ENCODE measurements at places on chromosomes 16 and 17. TPM values are rescaled to one million over a fixed set of nuclear protein-coding genes. Genes with fewer than 3 reads are reported as not detected.
A peak's percentile ranks its signal among the peaks of the same experiment; 100 is the strongest.

OVCA2 gene
- 39.3 TPM for total RNA-seq

KRTAP1-1 gene
- total RNA-seq = not detected

KRTAP4-3 gene
- total RNA-seq = not detected

CHMP1A gene
- 159 TPM for total RNA-seq

TTC19 gene
- total RNA-seq = 21.9 TPM

GRCh38 chr16:88807626-88808453 is 3.9 kb downstream of the APRT start:
- no peaks in the 10 kb centered on the region for H3K27me3 ChIP-seq
- no peak overlapping the region for H3K4me3 ChIP-seq
- H3K27ac ChIP-seq = peak overlapping the region; percentile 98
- peaks cover 24% of the 10 kb centered on the region for H3K36me3 ChIP-seq
- DNase-seq = no peak

GRCh38 chr17:80000981-80001775 is 34.5 kb downstream of the TBC1D16 start:
- peak overlapping the region; percentile 97 for H3K27ac ChIP-seq
- DNase-seq = no peak
- no peaks in the 10 kb centered on the region for H3K27me3 ChIP-seq
- peaks cover 24% of the 10 kb centered on the region for H3K4me1 ChIP-seq
- no peak overlapping the region for H3K4me3 ChIP-seq

GRCh38 chr16:71709229-71709781 is 15.2 kb downstream of the PHLPP2 start:
- H3K36me3 ChIP-seq = no peaks in the 10 kb centered on the region
- peak overlapping the region; percentile 42 for H3K27ac ChIP-seq
- no peak overlapping the region for H3K4me3 ChIP-seq

- no peaks in the 10 kb centered on the region for H3K36me3 ChIP-seq
- peaks cover 1% of the 10 kb centered on the region for H3K27me3 ChIP-seq
- H3K4me3 ChIP-seq = no peak overlapping the region
- no peak for DNase-seq
Observed at GRCh38 chr16:13157082-13157481, 255.7 kb downstream of the SHISA9 start.

DNA sequence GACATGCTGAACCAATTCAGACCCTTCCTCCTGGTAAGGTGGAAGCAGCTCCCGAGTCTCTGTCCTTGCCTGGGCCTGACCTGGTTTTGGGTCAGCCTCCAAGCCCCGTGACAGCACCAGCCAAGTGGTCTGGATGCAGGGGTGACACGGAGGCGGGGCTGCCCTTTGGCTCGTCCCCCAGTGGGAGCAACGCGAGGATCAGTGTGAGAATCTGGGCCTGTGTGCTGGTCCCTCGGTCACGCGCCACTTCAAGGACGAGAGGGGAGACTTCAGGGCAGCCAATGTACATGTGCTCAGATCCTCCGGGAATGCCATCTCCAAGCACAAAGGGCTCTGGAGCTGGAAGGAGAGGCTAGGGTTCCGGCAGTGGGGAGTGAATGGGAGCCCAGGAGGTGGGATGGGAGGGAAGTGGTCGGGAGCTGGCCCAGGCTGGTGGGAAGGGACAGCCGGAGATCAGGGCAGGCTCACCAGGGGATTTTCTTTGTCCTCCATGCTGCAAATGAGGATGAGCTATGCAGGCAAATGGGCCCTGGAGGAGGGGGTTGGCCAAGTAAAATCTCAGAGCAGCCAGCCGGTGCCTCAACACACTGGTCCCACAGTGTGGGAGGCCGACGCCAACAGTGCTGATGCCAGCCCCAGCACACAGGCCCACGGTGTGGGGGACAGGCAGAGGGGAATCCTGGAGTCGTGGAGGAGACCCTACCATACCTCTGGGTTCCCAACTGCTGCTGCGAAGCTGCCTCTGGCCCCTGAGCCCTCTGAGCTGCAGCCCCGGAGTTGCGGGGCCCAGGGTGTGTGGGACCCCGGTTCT is 4.2 kb upstream of the NDRG4 start:
- H3K27me3 ChIP-seq = no peaks in the 10 kb centered on the region
- H3K4me3 ChIP-seq = no peak overlapping the region
- H3K36me3 ChIP-seq = no peaks in the 10 kb centered on the region
- H3K27ac ChIP-seq = peak overlapping the region; percentile 80
- DNase-seq = no peak

GRCh38 chr16:56311208-56312027 is 113.9 kb downstream of the AMFR start:
- H3K27ac ChIP-seq = no peak overlapping the region
- no peak overlapping the region for H3K4me3 ChIP-seq
- no peaks in the 10 kb centered on the region for H3K27me3 ChIP-seq

DNA sequence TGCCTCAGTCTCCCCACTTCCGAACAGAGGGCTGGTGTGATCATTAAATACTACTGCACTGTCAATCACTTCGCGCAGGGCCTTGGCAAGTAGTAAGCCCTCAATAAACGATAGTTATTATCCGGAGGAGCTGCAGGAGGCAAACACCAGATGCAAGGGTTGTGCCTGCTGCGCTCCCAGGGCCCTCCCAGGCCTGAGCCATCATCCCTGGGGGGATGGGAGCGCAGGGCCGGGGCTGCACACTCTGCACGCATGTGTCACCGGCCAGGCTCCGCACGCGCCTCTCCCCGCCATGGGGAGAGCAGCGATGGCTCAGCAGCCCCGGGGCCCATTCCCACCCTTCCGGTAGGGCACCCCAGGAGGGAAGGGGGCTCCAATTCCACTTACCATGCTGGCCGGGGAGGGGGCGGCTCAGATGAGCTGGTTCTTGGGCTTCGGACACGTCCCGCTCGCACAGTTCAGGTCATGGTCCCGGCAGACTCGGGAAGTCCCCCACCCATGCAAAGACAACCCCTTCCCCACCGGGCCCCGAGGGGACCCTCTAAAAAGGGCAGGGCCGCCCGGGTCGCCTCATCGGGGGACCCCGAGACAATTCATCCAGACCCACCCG is 681 bp downstream of the XPO6 start:
- H3K27me3 ChIP-seq = no peaks in the 10 kb centered on the region
- DNase-seq = peak; percentile 44
- peaks cover 5% of the 10 kb centered on the region for H3K4me1 ChIP-seq
- H3K4me3 ChIP-seq = peak overlapping the region; percentile 88

DNA sequence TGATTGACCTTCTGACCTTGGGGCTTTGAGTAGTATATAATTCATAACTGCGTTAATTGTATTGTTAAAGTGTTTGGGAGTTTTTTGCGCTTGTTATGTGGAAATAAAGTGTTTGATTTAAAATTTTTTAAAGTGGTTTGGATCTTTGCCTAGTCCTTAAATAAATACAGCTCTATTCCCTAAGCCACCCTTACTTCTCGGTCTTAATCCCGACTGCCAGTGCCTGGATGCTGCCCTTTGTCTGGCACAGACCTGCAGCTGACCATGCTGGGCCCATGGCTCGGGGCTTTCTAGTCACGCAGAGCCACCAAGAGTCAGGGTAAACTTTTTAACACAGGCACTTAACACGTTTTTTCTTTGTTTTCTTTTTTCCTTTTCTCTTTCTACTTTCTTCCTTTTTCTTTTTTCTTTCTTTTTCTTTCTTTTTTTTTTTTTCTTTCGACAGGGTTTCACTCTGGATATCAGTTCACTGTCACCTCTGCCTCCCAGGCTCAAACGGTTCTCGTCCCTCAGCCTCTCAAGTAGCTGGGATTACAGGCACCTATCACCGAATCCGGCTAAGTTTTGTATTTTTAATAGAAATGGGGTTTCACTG is 19.6 kb upstream of the SLC5A11 start:
- no peak overlapping the region for H3K4me3 ChIP-seq
- H3K4me1 ChIP-seq = no peaks in the 10 kb centered on the region
- no peak overlapping the region for H3K27ac ChIP-seq
- no peaks in the 10 kb centered on the region for H3K27me3 ChIP-seq

GRCh38 chr17:726271-726919 is 6.0 kb upstream of the TLCD3A start:
- peak overlapping the region; percentile 76 for H3K27ac ChIP-seq
- peak; percentile 33 for DNase-seq
- no peaks in the 10 kb centered on the region for H3K36me3 ChIP-seq
- H3K27me3 ChIP-seq = no peaks in the 10 kb centered on the region
- no peak overlapping the region for H3K4me3 ChIP-seq

DNA sequence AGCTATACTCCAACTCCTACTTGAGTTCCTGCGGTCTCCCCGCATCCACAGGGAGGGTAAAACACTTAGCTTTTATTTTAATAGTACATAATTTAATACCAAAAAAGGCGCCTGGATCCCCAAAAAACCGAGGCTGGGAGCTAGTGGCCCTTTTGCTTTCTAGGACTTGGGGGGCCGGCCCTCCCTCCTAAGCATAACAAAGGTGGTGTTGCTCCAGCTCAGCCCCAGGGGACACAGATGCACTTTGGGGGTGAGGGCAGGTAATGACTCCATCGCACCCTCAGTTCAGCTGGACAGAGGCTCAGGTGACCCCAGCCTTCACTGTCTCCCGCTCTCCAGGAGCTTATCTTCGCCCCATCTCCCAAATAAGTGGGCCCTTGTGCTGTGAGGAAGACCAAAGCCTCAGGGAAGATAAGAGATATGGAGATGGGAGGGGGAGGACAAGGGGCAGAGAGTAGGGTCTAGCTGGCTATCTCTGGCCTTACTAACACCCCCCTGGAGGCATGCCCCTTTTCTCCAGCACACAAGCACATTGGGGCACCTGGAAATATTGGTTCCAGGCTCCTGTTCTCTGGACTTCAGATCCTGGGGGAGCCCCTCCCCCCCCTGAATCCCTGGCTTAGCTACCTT is 2.8 kb upstream of the NHERF1 start:
- no peak overlapping the region for H3K27ac ChIP-seq
- DNase-seq = no peak
- H3K36me3 ChIP-seq = peaks cover 4% of the 10 kb centered on the region
- H3K27me3 ChIP-seq = no peaks in the 10 kb centered on the region

- H3K27me3 ChIP-seq = no peaks in the 10 kb centered on the region
- H3K4me1 ChIP-seq = no peaks in the 10 kb centered on the region
- peak; percentile 68 for DNase-seq
- no peaks in the 10 kb centered on the region for H3K36me3 ChIP-seq
- H3K4me3 ChIP-seq = no peak overlapping the region
Observed at GRCh38 chr17:6473128-6473767, 29.0 kb downstream of the PIMREG start.

- peak overlapping the region; percentile 73 for H3K27ac ChIP-seq
- no peaks in the 10 kb centered on the region for H3K36me3 ChIP-seq
- no peaks in the 10 kb centered on the region for H3K27me3 ChIP-seq
- no peak for DNase-seq
- peaks cover 48% of the 10 kb centered on the region for H3K4me1 ChIP-seq
- H3K4me3 ChIP-seq = no peak overlapping the region
Observed at GRCh38 chr17:74417178-74418045, 14.5 kb upstream of the GPRC5C start.

- DNase-seq = no peak
- H3K4me1 ChIP-seq = no peaks in the 10 kb centered on the region
- no peaks in the 10 kb centered on the region for H3K27me3 ChIP-seq
- H3K4me3 ChIP-seq = no peak overlapping the region
Observed at GRCh38 chr17:34313164-34313563, 6.1 kb upstream of the CCL8 start.
